ENCODE measurements at places on chromosomes 1 and 21.

DNA sequence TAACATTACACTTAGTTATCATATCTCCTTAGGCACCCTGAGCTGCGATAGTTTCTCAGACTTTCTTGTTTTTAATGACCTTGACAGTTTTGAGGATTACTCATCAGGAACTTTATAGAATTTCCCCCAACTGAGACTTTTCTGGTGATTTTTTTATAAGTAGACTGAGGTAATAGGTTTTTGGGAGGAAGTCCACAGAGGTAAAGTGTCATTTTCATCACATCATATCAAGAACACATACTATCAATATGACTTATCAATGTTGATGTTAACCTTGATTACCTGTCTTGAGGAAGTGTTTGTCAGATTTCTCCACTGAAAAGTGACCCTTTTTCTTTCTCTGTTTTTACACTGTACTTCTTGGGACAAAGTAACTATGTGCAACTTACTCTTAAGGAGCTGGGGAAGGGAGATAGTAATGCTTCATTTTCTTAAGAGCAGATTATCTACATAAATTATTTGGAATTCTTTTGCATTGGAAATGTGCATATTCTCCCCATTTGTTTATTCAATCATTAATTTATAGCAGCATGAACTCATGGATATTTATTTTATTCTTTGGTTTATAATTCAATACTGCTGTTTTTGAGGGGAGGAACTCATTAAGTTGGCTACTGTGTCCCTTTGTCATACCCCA, 72.8 kb upstream of the HSD17B7 start:
- ATAC-seq = no peak

GRCh38 chr1:228095161-228095560, 8.0 kb downstream of the C1orf35 start:
- ATAC-seq = no peak

- ATAC-seq = no peak
Observed at GRCh38 chr1:197841883-197842553, 60.4 kb upstream of the C1orf53 start.

- no peak for ATAC-seq
Observed at GRCh38 chr1:227748496-227749182, 13.4 kb downstream of the SNAP47 start.

- no peak for ATAC-seq
Observed at GRCh38 chr1:39239968-39240367, 35.5 kb downstream of the MACF1 start.

DNA sequence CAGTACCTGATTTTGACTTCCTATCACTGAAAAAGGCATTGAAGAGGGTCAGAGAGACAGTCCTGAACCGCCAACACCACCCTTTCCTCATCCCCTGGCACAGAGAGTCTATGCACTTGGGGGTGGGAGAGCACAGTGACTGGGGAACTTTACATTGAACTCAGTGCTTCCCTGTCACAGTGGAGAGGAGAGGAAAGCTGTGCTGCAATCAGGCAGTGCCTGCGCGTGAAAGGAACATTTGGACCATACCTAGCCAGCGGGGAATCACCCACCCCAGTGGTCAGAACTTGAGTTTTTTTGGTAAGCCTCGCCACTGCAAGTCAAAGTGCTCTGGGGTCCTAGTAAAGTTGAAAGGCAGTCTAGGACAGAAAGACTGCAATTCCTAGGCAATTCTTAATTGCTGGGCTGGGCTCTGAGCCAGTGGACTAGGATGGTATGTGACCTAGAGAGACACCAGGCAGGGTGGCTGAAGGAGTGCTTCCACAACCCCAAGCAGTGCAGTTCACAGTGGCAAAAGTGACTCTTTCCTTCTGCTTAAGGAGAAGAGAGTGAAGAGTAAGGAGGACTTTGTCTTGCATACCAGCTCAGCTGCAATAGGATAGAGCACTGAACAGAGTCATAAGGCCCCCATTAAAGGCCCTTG, 9.4 kb upstream of the HENMT1 start:
- no peak for ATAC-seq

DNA sequence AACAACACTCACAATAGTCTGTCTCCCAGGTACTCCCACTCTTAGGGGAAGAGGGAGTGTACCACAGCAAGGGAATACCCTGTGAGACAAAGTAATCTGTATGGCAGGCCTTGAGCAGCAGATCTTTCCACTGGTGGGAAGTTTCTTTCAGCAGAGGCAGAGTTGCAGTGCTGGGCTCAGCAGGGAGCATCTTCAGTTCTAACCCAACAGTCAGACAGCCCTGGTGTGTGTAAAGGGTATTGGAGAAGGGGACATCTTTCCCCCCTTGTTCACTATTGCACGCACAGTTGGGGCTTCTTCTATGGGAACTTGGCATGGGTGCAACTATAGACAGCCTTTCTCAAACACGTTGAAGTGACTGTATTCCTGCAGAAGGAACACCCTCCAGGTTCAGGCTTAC, 159.4 kb upstream of the DPT start:
- ATAC-seq = no peak

DNA sequence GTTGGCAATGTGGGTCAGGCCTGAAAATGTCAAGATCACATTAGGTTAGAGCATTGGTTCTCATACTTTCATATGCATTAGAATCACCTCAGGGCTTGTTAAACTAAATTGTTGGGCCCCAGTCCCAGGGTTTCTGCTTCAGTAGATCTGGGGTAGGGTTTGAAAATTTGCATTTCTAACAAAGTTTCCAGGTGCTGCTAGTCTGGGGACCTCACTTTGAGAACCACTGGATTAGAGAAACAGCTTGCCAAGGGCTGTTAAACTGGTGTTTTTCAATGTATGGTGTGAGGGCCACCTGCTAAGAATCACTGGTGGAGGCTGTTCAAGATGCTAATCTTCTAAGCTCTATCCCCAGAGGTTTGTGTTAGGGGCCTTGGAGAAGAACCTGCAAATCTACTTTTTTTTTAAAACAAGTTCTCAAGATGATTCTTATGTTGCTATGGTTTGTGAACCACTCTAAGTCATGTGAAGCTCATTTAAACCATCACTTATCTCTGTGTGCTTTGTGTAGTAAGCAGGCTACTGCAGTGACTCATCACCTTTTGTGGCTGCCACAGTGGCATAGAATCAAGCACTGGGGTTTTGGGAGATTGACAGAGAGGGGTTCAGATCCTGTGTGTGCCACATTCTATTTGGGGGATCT, 152.2 kb downstream of the S1PR1 start:
- no peak for ATAC-seq

GRCh38 chr1:76892675-76893074, 25.4 kb downstream of the ST6GALNAC5 start:
- ATAC-seq = peak; percentile 80

DNA sequence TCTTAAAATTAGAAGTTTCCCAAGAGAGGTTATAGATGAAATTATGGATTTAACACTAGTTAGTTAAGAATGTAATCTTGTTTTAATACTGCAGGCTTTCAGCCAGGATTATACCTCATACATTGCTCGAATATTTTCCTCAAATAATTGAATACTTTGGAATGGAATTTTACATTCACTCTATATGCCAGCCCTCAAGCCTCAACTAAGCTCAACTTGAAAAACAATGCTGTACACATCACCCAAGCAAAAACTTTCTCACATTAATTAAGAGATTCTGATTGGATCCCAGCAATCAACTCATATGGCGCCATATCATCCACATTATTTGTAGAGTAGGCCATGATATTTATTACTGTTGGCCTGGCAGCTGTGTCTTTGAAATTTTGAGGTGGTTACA, 710.7 kb upstream of the ADAMTS5 start:
- ATAC-seq = no peak

DNA sequence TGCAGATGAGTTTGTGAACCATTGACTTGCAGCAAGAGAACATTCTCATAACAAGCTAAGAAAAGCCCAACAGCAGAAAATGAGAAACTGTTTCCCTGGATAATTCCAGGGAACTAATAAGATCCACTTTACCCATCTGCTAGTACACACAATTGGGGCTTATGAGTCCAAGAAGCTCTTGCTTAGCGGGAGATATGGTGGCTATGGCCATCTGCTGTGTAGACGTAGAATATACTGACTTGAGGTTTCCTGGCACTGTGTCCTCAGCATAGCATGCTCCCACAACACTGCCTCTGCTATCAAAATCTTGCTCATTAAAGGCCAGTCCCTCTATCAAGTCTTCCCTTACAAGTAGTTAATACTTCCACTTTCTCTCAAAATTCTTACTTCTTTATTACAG, 6.8 kb upstream of the RXRG start:
- no peak for ATAC-seq

Measured in motor neuron (in vitro differentiated cells).